HT1080 (cell line): ENCODE measurements at places on chromosomes 1 and 21.

- no peak for DNase-seq
These were observed 730 bp downstream of the CDC42SE1 start for GRCh38 chr1:151058692-151059091.

DNA sequence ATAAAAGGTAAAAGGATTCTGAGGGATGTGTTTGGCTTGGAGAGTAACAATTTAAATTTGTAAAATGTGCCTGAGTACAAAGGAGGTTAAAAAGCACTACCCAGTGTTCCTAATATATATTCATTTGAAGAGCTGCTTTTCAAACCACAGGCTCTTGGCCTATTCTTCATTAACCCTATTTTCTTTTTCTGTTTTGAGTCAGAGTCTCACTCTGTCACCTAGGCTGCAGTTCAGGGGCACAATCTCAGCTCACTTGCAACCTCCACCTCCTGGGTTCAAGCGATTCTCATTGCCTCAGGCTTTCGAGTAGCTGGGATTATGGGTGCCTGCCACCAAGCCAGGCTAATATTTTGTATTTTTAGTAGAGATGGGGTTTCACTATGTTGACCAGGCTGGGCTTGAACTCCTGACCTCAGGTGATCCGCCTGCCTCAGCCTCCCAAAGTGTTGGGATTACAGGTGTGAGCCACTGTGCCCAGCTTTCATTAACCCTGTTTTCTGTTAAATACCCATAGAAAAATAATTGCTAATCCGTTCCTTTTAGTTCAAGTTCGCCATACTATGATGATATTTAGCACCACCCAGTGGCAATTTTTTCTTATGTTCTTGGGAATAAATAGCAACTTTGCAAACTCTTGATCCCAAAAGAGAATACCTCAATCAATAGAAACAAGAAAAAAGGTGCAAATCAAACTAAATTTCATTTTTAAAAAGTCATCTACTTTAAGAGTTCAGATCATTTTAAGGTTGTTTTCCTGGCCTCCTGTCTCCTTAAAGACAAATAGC is 30.5 kb downstream of the ZBTB8OS start:
- no peak for DNase-seq

- no peak for DNase-seq
These were observed 6.8 kb upstream of the FAM89A start for GRCh38 chr1:231046730-231047395.

DNA sequence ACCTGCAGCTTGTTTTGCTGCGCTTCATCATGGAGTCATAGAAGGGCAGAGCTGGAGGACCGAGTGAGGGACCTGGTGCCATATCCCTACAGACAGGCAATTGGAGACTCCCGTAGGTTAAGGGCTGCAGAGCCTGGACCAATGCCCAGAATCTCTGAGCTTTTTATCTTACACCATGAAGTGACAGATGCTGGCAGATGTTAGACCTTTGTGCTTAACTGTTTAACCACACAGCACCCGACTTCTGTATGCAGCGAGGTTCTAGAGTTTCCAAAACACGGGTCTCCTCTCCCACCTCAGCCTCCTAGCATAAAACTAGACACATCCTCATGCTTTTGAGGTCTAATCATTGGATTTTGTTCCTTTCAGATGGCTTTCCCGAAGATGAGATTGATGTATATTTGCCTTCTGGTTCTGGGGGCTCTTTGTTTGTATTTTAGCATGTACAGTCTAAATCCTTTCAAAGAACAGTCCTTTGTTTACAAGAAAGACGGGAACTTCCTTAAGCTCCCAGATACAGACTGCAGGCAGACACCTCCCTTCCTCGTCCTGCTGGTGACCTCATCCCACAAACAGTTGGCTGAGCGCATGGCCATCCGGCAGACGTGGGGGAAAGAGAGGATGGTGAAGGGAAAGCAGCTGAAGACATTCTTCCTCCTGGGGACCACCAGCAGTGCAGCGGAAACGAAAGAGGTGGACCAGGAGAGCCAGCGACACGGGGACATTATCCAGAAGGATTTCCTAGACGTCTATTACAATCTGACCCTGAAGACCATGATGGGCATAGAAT is 47.6 kb downstream of the B3GALT5 start:
- peak; percentile 81 for DNase-seq

- no peak for DNase-seq
These were observed 40.1 kb upstream of the FOXO6 start for GRCh38 chr1:41320895-41321676.
